ENCODE measurements at places on chromosomes 2 and 18.

- DNase-seq: no peak
Measured at GRCh38 chr18:56902653-56903052, 244.2 kb upstream of the BOD1L2 start.

DNA sequence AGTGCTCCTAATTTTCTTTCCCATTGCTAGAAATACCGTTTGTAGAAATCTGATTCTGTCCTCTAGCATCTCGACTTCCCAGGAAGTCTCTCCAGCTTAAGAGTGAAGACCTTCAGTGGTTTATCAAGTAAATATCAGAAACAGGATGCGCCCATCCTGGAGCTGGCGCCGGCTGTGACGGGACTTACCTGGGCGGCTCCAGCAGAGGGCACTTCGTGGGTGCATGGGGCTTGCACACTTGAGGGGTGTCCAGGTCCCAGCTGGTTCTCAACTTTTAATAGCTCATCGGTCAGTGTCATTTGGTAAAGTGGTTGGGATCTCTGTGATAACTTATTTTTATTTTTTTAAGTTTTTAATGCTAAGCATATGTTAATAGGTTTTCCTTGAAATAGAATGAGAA, 167.0 kb upstream of the TPO start:
- no peak for DNase-seq

DNA sequence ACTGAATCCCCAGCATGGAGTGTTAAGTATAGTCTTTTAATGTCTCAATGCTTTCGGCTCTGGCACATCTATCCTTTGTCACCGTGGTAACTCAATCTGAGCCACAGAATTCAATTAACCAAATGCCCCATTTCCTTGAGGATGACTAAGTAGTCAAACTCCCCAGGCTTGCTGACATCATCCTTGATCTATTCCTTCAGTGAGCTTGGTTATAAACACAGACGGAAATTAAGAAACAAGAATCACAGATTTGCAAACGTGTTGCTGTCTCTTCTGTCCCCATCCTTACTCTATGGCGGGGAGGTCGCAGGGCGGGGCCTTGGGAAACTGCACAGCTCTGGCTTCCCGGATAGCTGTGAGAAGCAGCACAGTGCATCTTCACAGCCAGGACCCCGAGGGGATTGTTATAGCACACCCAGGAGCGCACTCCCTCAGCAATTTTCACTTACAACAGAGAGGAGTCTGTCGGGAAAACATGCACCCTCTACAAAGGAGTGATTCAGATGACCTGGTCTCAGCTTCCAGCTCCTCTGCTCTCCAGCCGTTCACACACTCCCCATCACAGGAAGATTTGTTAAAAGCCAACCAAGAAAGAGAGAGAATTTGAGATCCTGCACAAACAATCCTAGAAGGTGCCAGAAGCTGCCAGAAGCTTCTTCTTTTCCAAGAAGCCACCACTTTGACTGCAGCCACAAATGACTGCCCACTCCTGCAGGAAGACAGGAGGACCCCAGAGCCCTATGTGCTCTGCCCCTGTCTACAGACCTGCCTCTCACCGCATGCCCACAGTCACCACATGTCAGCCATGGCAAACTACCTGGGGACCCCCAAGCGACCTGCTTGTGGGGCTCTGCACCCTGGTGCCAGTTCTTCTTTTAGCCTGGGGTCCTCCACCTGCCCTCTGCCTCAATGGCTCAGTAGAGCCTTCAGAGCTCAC, 44.9 kb upstream of the YWHAQ start:
- DNase-seq: no peak

GRCh38 chr2:217031445-217031844, 171.6 kb upstream of the TNP1 start:
- no peak for DNase-seq

- no peak for DNase-seq
Measured at GRCh38 chr2:196925051-196925767, 1.3 kb downstream of the PGAP1 start.
